ENCODE measurements at places on chromosomes 6 and 20.

GRCh38 chr6:1726341-1726768 is 116.6 kb downstream of the FOXC1 start:
- no peak for DNase-seq

DNA sequence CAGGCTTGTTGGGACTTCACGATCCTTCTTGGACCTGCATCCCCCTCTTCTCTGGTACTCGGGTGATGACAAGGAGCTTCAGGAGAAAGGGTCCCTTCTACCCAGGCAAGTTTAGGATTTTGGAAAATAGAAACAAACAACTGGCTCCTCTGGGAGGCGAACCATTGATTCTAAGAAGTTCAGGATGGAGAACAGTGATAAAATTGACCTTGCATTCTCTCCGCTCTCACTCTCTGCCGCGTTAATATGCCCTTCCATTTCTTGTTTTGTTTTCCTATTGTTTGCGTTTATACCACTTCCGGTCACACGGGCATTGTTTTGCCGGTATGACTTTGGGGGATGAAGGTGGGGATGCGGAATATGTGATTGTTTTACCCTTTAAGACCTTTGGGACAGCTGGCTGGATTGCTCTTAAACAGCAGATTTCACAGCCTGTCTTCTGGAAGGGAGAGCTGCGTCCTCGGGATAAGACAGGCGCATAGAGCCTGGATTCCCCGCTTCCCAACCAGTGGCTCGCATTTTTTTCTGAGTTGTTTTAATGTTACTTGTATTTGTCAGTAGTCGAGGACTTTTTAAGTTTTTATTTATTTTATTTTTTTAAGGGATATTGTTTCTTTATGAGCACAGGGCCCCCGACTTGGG is 144.3 kb upstream of the ZNF184 start:
- peak; percentile 16 for DNase-seq

DNA sequence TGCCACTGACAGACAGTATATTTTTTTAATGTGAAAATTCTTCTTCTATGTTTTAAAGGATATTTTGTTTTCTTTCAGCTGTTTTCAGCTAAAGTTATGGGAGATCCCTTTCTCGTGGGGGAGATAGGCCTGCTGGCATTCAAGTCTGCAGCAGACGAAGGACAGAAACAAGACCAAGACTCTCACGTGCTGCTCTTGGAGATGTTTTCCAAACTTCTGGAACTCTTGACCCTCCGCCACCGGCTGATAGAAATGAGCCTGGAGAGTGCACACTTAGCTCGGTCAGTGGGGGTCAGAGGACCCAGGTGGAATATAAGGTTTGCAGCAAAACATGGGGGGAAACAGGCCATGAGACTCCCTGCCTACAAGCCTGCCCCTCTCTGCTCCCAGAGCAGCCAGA is 120.5 kb downstream of the CD164 start:
- no peak for DNase-seq

- no peak for DNase-seq
Observed at GRCh38 chr20:64130876-64131275, 23.5 kb upstream of the NPBWR2 start.

DNA sequence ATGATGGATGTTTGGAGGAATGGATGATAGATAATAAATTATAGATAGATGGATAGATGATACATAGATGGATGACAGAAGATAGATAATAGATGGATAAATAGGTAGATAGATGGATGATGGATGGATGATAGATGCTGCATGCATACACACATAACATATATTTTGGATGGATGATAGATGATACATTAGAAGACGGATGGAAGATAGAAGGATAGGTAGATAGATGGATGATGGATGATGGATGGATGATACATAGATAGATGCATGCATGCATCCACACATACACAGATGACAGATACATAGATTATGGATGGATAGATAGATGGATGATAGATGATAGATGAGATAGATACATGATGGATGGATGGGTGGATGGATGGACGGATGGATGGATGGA is 387.8 kb downstream of the TAF4 start:
- no peak for DNase-seq

- DNase-seq = no peak
Observed at GRCh38 chr20:25198663-25199383, 3.3 kb downstream of the ENTPD6 start.

- DNase-seq = no peak
Observed at GRCh38 chr6:80404889-80405288, 298.4 kb downstream of the BCKDHB start.

- no peak for DNase-seq
Observed at GRCh38 chr6:12592634-12593033, 123.9 kb upstream of the PHACTR1 start.

DNA sequence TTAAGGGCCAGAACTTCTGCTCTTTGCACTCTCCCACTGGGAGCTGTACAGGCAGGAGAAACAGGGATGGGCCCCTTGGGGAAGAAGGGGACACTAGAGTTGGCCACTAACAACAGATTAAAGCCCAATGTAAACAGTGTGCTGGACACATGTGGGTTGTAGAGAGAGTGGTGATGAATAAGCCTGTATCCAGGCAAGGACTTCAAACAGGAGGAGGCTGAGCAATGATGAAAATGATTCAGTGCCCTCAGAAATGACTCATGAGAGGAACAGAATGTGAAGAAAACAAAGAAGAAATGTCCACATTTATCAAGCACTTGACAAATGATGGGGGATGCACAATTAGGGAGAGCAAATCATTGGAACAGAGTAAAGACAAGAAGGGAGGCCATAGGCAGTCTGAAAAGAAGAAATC is 242.3 kb downstream of the TBX18 start:
- peak; percentile 97 for DNase-seq

GRCh38 chr6:82915666-82916065 is 150.0 kb downstream of the UBE3D start:
- no peak for DNase-seq

GRCh38 chr6:44681761-44682160 is 294.3 kb downstream of the CDC5L start:
- DNase-seq = peak; percentile 49

DNA sequence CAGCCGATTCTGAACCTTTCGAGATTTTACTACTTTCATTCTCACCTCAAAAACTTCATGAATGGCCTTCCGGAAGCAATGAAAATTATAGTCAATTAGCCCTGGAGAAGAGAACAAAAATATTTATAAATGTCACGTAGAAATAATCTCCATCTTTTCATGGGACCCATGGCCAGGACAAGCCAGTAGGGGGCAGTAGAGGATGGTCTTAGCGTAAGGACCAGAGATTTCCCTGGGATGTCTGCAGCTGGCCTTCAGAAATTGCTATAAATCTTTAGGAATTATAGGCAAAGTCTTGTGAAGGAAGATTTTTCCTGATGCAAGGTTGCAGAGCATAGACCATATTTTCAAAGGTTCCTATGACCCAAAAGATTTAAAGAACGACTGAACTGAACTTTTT is 15.6 kb upstream of the UBE2J1 start:
- peak; percentile 54 for DNase-seq

DNA sequence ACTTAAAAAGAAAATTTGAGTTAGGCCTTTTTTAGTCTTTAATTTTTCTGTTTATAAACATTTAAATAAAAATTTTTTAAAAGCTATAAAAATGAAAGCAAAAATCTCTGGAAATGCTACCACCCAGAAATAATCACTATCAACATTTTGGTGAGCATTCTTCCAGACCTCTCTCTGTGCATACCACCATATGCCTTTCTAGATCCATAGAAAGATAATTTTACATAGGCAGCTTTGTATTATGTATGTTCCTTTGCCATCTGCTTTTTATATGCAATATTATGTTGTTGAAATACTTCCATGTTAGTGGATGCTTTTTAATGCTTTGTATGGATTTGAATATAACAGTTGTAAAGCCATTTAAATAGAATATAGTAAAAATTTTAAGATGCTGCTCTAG is 496.7 kb upstream of the HTR1E start:
- DNase-seq = no peak

DNA sequence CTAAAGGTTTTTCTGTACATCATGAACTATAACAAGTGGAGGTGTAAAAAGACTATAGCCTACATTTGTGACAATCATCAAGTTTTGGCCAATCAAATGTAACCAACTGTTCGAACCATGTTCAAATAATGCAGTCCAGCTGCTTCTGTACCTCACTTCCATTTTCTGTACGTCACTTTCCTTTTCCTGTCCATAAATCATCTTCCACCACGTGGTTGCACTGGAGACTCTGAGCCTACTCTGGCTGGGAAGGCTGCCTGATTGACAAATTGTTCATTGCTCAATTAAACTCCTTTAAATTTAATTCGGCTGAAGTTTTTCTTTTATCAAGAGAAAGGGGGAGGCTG is 270.4 kb upstream of the JARID2 start:
- DNase-seq = peak; percentile 9

GRCh38 chr6:55443238-55444134 is 116.2 kb downstream of the GFRAL start:
- no peak for DNase-seq

GRCh38 chr6:150298030-150298380 is 70.8 kb upstream of the IYD start:
- DNase-seq = no peak

GRCh38 chr6:81997090-81997926 is 244.8 kb upstream of the TENT5A start:
- peak; percentile 94 for DNase-seq

DNA sequence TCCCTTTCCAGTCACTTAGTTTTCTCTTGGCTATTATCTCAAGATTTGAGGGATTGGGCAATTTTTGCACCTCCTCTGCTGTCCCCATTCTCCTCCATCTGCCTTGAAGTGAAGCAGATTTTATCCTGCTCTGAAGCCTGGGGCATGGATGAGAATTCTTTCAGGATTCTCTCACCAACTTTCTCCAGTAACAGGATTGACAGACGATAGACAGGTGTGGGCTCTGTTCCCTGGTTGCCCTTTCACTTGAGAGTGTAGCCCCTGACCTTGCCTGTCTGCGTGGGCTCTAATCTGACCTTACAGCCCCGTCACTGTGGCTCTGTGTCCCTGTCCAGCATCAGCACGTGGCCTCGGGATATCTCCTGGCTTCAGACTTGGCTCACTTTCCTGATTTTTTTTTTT is 27.1 kb downstream of the CDYL start:
- DNase-seq = no peak

DNA sequence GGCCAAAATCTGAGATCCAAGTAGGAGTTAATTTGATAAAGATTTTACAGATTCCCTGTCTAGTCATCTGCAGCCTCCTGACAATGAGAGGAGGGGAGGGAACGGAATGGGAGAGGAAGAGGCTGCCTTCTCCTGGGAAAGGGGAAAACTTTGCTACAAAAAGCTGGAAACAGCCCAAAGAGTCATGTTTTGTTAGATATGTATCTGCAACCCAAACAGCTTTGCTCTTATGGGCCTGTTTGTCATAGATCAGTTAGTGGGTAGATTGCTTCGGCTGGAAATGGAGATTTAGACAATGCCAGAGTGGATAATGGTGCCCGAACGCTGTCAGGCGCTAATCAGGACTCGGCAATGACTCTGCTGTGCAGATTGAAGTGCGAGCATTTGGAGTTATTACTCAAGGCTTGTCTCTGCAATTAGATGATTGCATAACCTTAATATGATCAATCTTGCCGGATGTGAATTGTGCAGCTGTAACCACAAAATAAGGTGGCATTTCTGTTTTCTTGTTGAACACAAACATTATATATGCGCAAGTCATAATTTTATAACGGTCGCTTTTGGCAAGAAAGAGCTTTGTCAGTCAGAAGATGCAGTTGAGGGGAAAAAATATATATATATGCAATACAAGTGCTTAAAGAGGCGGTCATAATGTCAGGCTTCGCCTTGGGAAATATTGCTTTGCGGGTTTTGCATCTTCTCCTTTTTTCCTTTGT is 92.4 kb upstream of the MAFB start:
- DNase-seq = no peak

DNA sequence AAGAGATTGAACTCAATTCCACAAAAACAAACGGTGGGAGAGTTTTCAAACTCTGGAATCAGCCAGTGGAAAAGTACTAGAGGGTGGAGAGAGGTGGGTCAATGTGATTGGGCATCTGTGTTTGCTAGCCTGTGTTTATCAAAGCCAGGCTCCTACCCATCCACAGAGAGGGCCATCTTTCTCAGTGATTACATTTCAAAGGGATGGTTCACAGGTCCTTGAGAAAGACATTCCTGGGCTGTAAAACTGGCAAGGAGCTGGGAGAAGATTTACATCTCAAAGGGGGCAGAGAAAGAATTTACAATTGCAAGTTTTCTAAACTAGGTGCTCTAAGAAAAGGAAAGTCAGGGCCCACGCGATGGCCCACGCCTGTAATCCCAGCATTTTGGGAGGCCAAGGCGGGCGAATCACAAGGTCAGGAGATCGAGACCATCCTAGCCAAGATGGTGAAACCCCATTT is 146.8 kb upstream of the UST start:
- DNase-seq = peak; percentile 31

DNA sequence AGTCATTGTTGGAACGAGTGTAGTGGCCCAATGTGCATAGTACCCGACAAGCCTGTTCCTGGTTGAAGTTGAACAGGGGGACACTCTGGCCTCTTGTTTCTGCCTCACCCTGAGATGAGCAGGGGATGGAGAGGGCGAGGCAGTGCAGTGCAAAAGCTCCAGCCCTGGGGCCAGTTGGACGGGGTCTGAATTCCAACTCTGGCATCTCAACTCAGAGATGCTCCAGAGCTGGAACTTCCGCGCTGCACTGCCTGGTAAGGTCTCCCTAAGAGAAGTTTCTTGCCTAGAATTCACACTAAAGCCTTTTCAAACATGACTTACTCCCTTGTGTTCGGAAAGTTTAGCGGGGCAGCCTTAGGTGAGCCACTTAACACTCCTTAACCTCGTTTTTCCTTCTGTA is 72.3 kb upstream of the SLC22A1 start:
- DNase-seq = no peak

- peak; percentile 2 for DNase-seq
Observed at GRCh38 chr6:82786248-82786647, 279.4 kb downstream of the UBE3D start.

GRCh38 chr20:38855356-38855755 is 49.9 kb downstream of the PPP1R16B start:
- DNase-seq = no peak

DNA sequence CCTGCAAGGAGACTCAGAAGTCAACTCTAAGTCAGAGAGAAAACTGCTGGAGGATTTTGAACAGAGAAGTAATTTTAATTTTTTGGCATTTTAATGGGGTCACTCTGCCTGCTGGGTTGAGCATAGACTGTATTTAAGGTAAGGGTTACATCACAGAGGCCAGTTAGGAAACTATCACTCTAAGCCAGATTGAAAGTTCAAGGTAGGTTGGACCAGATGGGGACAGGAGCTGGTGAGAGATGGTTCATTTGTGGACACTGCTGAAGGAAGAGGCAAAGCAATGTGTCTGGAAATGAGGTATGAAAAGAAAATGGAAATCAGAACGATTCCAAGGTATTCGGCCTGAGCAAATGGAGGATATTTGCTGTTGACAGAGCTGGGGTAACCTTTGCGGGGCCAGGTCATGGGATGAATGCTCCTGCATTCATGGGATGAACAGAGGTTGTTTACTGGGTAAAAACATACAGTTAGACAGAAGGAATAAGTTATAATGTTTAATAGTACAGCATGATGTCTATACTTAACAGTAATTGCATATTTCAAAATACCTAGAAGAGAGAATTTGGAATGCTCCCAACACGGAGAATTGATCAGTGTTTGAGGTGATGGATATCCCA is 26.9 kb downstream of the FRK start:
- DNase-seq = no peak
